ENCODE measurements at places on chromosomes 13 and 19.
A peak's percentile ranks its signal among the peaks of the same experiment; 100 is the strongest.

- no peak for DNase-seq
These were observed 25.5 kb downstream of the RANBP3 start for GRCh38 chr19:5952193-5953029.

DNA sequence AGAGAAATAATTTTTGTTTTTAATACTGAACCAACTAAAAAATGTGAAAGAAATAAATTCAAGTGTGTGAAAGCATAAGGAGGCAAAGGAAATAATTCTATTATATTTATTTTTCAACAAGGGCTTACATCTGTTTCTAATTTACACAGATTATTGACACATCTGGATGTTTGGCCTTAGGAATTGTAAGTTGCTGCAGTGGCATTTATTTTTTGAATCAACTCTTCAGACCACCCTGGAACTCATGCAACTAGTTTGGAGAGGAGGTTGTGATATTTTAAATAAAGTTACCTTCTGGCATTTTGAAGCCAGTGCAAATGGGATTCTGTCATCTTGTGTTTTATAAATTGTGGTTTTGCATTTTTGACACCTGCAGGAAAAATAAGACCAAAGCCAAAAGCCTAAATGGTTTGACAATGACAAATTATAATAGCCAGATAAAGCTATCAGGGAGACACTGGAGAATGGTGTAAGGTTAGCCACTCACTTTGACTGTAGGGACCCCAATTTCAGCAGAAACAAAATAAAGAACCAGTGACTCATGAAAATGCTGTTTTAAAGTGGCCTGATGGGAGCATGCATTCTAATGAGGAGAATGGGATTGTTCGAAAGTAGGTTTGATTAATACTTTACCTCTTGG is 192.9 kb downstream of the KLF5 start:
- no peak for DNase-seq

DNA sequence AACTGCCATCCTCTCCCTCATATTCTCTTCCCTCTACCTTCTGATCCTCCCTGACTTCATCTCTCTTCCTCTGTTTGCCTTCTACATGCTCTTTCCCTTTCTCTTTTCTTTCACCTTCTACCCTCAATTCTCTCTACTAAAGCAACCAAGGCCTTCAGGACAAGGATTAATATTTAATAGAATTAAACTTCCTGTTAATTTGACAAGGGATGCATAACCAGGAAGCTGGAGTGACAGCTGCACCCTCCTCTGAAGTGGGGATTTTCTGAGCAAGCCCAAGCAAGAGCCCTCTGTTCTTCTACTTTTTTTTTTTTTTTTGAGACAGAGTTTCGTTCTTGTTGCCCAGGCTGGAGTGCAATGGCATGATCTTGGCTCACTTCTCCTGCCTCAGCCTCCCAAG is 63.4 kb upstream of the MED4 start:
- DNase-seq = no peak

- no peak for DNase-seq
These were observed 276.3 kb upstream of the SOX1 start for GRCh38 chr13:111790621-111791020.

DNA sequence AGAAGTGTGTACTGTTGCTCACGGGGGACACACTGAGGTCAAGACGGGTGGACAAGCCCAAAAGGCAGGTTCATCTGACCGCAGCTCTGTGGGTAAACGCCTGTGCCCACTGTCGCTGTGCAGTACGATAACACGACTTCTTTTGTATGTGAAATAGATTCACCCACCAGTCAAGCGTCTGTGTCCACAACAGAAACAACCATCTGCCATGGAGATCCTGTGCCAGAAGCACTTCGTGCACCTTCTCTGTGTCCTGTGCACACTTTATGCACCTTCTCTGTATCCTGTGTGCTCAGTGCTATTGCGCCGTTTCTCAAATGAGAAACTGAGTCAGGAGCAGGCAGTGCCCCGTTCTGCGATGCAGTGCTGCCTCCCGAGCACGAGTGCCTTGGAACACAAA is 138.9 kb downstream of the ATP11A start:
- DNase-seq = no peak

- DNase-seq = no peak
These were observed 8.2 kb upstream of the ZNF77 start for GRCh38 chr19:2952953-2953481.

- DNase-seq = no peak
These were observed 172.7 kb downstream of the KLF5 start for GRCh38 chr13:73231471-73231870.

GRCh38 chr19:7830823-7831222 is 805 bp downstream of the EVI5L start:
- no peak for DNase-seq

DNA sequence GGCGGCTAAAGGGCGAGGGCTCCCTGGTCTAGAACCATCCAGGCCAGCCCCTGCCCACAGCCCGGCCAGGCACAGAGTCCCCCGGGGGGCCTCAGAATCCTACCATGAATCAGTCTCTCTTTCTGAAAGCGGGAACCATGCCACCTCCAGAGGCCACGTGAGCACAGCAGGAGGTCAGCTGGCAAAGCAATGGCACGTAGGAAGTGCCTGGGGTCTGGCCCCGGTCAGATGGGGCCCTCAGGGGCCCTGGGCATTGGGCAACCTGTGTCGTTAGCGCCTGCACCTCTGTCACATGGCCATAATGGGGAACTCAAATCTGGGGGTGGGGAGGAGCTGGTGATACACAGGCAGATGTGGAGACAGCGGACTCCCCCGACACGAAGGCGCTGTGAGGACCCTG is 8.8 kb downstream of the MFSD12 start:
- no peak for DNase-seq

DNA sequence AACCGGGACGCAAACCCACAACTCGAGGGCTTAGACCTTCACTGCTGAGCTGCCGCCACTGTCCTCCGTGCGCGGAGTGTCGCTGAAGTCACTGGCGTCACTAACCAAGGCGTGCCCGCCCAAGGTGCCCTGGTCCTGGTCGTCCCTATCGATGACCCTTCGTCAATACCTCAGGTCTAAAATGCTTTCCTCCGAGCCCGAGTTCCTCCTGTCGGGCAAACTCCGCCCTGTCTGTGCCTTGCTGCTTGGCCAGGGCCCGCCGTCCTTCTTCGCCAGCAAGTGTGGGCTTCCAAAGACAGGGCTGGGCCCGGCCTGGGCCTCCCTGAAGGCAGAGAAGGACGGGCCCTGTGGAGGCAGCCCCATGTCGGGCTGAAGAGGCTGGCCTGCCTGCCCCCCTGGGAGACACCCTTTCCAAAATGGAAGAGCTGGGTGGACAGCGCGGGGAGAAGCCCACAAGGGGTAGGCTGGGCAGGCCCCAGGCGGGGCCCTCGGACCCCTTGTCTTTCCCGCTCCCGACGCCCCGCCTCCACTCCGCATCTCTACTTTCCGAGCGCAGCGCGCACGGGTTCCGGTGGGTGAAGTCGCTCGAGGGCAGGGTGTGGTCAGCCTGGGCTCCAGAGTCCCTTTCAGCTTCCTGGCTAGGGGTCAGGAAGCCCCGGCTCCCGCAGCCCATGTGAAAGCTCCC is 13.4 kb downstream of the RB1 start:
- no peak for DNase-seq

GRCh38 chr13:100875392-100876043 is 200.9 kb upstream of the TMTC4 start:
- DNase-seq = no peak

GRCh38 chr13:48156466-48156865 is 61.6 kb upstream of the MED4 start:
- peak; percentile 75 for DNase-seq

DNA sequence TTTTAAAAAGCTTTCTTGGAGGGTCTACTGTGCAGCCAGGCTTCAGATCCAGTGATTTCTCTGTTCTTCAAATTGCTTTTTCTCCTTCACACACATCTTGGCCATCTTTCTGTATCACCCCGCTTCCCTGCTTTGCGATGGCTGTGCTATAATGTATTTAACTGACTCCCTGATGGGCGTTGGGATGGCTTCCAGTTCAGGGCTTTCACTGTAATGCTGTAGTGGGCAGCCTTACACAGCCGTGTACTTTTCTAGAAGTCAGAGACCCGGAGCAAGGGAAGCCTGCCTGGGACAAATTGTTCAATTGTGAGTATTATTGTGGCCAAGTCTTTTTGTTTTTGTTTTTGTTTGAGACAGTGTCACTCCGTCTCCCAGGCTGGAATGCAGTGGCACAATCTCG is 19.4 kb upstream of the PAK4 start:
- DNase-seq = no peak

GRCh38 chr19:48646001-48646721 is at the start of gene CA11:
TSS of gene CA11 (minus strand) at chr19:48646187. CDS start at chr19:48645632, 555 bp downstream.
- DNase-seq = peak; percentile 92

DNA sequence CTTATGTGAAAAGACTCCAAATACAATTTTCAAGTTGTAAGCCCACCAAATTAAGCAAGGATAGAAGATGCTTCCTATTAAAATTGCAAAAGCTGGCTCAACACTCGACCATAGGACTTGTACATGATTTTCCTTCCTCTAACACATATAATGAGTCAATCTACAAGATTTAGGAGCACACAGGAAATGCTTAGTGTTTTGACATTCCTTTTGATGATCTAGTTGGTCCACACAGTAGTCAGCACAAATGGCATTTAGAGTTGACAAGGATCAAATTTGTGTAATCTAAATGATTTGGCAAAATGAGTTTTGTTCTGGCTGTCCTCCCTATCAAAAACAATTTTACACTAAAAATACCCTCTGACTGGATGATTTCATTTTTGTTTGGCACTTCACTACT is 340.2 kb downstream of the DIAPH3 start:
- DNase-seq = no peak

- DNase-seq = no peak
These were observed 28.1 kb downstream of the ZNF20 start for GRCh38 chr19:12111943-12112637.

DNA sequence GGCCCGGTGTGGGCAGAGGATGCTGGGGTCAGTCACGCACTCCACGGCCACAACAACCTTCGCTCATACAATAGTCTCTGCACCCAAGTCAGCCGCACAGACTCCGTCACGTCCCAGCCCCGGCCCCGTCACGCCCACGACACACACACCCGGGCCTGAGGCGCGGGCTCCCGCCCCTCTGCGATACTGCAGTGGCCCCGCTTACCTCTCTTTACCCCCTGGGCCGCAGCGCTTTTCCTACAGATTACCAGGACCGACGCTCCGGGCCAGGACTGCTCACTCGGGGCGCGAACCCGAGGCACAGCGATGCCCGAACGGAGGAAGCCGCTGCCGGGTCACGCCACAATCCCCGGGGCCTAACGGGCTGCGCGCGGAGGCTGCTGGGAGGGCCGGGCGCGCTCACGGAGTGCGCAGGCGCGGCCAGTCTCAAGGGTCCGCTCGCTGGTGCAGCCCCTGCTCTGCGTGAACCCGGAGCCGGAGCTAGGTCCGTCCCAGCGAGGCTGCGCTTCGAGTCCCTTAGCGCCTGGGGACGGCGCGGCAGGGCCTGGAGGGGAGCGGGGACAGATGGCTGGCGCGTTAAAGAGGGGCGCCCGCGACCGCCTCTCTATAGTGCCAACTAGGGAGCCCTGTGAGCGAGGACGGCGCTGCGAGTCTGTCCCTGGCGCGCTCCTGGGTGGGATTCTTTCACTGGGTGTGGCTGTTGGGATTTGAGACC is at the start of gene ZFP82:
TSS of gene ZFP82 (minus strand) at position 358 of the 715 bp plus-strand sequence. CDS start 8,855 bp downstream, outside the sequence.
- DNase-seq = peak; percentile 76

- DNase-seq = no peak
These were observed 8.8 kb downstream of the S1PR2 start for GRCh38 chr19:10222201-10222890.

DNA sequence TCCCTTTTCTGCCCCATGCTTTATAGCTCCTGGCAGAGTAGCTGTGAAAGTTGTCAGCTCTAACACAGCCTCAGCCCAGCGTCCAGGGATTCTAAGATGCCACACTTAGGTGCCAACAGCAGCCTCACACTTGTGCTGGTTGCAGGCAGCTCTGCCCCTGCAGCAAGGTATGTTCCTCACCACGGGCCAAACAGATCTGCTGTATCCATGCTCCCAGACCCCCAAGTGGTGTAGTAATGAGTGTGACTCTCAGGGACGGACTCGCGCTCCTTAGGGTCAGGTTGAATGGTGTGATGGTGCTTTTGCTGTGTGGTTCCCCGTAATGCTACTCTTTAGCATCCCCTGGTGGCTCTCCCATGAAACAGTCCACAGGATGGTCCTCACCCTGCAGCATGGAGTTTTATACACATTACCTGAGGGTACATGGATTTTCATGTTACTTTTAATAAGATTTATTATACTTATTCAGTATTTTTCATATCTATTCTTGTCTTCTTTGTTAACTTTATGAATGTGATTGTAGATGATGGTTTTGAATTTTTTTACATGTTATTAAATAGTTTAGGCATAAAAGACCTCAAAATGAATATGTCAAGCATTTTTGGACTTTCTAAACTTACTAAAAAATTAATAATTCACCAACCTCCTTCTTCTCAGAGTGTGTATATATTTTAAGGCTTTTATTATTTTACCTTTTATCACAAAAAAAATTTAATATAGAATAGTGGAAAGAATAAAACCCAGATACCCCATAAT is 232.5 kb downstream of the SLC7A1 start:
- peak; percentile 46 for DNase-seq

- DNase-seq = no peak
These were observed 140.2 kb downstream of the SOX1 start for GRCh38 chr13:112207129-112207528.

DNA sequence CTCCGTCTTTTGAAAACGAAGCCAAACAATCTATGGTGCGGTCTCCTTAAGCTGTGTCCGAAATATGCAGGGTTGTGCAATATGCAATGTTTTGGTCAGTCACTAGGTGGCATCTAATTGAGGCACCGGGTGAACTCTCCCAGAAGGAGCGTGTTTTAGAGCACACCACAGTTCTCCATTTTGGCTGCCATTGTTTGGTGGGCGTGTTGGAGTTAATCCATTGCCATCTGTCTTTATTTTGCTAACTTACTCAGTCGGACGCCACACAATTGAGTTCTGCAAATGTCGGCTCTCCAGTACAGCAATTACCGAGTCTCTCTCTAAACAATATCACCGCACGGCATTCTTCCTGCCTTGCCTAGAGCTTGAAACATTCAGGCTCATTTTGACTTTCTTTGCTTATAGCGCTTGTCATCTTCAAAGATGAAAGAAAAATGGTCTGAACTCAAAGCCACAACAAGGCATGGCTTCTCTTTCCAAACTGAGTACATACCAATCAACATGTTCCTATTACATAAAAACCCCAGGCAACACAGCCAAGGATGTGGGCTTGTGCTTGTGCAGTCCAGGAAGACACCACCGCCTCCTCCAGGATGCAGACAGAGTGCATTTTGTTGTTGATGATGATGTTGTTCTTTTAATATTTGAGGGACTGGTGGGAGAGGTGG is 182.0 kb upstream of the SERP2 start:
- DNase-seq = peak; percentile 30

DNA sequence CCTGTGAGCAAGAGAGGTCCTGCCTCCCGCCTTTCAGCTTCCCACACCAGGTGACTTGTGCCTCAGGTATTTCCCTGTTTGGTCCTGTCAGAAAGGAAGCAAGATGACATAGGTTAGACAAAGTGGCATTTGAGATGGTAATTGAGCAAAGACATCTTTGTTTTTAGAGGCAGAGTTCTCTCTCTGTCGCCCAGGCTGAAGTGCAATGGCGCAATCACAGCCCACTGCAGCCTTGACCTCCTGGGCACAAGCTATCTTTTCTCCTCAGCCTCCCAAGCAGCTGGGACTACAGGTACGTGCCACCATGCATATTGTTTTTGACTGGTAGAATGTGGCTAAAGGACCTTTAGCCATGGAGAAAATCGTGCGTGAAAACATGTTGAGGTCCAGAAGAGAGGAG is 339.1 kb downstream of the FGF9 start:
- no peak for DNase-seq

- no peak for DNase-seq
These were observed 790 bp downstream of the TPM4 start for GRCh38 chr19:16076958-16077611.

All from activated CD4-positive, alpha-beta memory T cell treated with anti-CD3 and anti-CD28 coated beads, Interleukin-2, amount 10 ng/mL, durations not matched to agents 7 days and 5 days (primary cell).